Suppressor macrophage treated with lipopolysaccharide for 1 hour (primary cell): ENCODE measurements at places on chromosomes 12 and 14.

GRCh38 chr12:234019-234418 lies 20.1 kb upstream of the SLC6A12 start:
- DNase-seq = no peak

DNA sequence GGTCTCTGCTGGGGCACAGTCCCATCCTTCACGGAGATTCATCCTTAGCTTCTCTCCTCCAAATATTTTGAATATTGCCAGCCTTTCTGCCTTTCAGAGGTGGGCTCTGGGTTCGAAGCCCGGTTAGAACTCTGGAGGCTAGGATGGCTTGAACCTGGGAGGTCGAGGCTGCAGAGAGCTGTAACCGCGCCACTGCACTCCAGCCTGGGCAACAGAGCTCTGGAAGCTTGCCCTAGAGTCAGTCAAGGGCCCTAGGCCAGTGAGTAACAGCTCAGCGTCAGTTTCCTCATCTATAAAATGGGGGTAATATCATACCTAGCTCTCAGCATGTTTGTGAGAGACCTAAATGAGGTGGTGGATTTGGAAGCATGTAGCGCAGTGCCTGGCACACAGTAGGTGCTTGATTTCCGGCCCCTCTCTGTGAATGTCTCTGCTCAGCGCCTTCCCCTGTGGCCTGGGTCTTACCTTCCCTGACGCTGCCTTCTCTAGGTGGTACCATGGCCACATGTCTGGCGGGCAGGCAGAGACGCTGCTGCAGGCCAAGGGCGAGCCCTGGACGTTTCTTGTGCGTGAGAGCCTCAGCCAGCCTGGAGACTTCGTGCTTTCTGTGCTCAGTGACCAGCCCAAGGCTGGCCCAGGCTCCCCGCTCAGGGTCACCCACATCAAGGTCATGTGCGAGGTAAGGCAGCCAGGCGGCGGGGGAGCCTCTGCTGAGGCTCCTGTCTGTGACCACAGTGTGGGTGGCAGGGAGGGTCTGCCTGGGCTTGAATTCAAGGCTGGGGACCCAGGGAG lies 3.4 kb downstream of the PTPN6 start:
- no peak for DNase-seq

GRCh38 chr12:76915361-76916169 lies 36.7 kb upstream of the CSRP2 start:
- DNase-seq = no peak

- no peak for DNase-seq
These were observed 47.4 kb upstream of the C14orf180 start for GRCh38 chr14:104532191-104532555.

GRCh38 chr14:65877624-65878023 lies 465.1 kb downstream of the FUT8 start:
- no peak for DNase-seq
